HEK293T (cell line): ENCODE measurements at places on chromosomes 3 and 15.
A peak's percentile ranks its signal among the peaks of the same experiment; 100 is the strongest.

- no peak for DNase-seq
Observed at GRCh38 chr3:40387001-40387894, at the start of gene ENTPD3. TSS of gene ENTPD3 (plus strand) at chr3:40387184. CDS start at chr3:40388058, 874 bp downstream.

DNA sequence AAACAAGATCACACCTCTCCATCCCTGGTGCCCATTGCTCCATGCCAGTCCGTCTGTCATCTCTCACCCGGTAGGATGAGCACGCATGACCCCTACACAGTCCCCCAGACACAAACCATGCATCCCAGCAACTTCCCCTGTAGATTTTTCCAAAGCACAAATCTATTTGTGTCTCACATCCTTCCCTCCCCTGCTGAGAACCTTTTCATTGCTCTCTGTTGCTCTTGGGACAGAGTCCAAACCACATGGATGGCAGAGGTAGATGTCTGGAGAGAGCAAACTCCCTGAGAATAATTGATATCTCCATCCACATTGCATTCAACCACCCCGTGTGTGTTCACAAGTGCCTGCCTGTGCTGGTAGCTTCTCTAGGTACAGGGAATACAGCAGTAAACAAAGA, 29.9 kb upstream of the LRTM1 start:
- DNase-seq: no peak

GRCh38 chr3:12612514-12613226, 51.2 kb downstream of the RAF1 start:
- DNase-seq: no peak

- peak; percentile 53 for DNase-seq
Observed at GRCh38 chr3:72152551-72153476, 367.9 kb upstream of the PROK2 start.

DNA sequence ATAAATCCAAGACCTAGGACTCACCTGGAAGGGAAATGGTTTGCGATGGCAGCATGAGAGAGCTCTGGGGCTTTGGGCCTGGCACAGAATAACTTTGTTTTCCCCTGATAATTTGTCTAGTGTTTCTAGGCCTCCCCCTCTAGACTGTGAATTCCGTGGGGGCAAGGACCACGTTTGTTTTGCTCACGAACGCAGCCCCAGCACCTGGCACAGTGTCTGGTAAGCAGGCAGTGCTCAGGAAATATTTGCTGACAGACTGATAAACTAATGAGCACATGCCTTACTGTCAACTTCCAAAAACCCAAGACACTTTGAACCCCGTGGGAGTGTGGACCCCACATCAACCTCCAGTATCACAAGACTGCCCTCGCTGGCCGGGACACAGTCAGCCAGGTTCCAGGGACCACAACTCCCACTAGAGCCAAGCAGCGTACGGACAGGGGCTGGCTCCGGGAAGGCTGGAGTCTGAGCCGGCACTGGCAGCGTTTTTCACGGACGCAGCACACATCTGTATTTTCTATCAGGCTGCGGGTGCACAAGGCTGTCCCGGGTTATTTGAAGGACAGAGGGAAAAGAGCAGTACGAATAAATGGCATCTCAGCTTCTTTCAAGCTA, 146.5 kb downstream of the XXYLT1 start:
- no peak for DNase-seq
